Femur (tissue), 1 donor: ENCODE measurements at places on chromosomes 11 and 22.

- no peak for DNase-seq
Measured at GRCh38 chr11:34748036-34748435, 127.1 kb downstream of the EHF start.

DNA sequence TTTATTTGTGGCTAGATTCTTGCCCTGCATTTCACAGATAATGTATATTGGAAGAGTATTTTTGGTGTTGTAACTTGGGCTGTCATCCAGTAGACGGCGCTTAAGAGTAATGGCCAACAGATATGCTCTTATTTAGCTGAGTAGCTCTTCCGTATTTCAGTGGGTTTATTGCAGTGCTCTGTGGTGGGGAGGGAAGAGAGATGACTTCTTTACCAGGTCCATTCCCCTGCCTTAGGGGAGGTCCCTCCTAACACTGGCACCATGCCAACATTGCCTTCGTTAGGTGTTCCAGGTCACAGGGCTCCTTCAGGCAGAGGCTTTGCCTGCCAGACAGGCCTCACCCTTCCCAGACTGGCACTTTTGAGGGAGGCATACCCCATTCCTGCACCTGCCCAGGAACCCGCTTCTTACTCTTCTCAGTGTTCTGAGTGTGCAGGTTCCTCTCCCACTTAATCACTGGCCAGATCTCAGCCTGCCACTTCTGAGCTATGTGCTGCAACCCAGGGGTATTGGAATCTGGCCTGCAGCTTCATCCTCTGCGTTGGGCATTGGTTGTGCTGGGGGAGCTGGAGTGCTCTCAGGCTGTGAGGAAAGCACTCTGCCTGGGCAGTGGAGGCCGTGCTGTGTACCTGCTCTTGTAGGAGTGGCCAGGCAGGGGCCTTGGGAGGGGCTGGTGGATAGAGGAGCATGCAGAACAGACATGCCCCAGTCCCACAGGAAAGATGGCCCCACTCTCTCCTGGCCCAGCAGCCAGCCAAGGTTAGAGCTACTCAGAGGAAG, 29.4 kb upstream of the SLN start:
- DNase-seq = no peak

DNA sequence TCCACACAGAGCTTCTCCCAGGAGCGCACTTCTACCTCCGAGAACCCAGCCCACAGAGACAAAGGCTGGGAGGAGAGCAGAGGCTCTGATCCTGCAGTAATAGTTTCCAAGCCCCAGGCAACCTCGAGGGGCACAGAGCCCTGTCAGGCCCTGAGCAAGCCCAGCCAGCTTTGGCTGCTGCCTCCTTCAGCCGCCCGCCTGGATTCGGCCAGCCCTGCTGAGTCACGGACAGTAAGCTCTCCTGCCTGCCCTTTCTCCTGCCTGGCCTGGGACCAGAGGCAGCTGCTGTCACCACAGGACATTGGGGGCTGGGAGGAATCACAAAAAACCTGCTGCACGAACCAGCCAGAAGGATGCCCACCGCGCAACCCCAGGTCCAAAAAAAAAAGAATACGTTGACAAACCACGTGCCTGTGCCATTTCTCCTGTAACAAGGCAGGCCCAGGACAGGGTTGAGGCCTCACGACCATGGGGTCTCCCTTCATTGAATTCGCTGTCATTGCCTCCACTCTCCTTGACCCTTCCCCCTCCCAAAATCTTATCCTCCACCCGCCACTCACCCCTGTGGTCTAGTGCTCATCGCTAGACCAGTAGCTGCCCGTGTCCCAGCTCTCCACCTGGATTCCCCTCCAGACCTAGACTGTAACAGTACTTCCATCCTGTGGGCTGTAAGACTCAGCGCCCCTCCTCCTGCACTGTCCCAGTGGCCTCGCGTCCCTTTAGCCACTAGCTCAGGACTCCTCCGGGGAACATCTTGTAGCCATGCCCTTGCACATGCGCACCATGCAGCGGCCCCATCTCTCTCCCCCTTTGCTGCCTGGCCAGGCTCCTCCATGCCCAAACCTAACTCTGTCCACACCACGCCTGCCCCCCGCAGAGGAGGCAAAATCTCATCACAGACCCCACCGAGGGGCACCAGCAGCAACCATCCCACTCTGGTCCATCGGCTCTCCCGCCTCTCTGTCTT, 7.4 kb upstream of the SLC22A12 start:
- DNase-seq = no peak

DNA sequence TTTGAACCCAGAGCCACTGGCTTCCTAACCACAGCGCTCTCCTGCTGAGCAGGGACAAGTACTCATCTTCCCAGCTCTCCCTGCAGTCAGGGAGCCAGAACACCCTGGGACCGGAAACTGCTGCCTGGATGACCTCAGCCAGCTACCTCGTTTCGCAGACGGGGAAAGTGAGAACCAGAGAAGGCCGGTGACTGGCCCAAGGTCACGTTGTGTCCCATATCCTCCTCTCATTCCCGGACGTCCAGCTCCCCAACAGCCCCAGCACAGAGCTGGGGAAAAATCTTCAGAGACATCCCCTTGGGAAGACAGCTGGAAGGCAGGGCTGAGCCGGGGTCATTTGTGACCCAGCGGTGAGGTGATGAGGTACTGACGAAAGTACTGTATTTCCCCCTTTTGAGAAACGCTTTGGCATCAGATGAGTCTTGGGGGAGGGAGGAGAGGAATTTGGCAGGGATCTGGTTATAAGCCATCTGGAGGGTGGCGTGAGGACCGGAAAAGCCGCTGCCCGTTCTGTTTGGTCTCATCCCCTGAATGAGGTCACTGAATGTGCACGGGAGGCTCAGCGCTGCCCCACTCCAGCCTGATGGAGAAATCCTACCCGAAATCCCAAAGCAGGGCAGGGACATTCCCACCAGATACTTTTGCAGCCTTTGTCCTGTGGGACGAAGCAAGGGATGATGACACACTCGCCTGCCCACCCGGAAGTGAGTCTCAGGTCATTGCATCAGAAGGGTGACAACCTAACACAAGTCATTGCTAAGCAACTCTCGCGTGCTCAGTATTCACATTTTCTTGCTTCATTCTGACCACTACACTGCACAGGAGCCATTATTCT, 41.1 kb downstream of the LIF start:
- no peak for DNase-seq

DNA sequence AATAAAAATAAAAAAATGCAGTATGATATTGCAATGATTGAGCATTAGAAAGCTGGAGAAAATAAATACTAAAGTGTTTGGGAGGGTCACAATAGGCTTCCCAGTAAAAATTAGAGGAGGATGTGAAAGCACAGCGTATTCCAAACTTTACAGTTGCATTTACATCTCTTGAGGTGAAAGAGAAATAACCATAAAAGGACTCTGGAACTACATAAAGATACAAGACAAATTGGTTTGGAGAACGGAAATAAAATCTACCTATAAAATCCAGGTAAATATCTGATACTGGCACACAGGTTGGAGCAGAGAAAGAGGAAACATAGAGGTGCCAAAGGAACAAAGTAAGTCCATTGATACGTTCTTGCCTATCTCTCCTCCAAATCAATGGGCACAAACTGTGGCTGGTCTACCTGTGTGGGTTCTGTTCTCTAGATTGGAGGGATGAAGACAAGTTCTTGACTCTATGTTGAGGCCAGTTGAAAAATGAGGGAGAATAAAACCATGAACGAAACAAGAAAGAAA, at the start of gene MS4A12:
Gene MS4A12, plus strand, starts transcription at position 291 of the 522 bp plus-strand sequence. CDS start 4,541 bp downstream, outside the sequence.
- no peak for DNase-seq

DNA sequence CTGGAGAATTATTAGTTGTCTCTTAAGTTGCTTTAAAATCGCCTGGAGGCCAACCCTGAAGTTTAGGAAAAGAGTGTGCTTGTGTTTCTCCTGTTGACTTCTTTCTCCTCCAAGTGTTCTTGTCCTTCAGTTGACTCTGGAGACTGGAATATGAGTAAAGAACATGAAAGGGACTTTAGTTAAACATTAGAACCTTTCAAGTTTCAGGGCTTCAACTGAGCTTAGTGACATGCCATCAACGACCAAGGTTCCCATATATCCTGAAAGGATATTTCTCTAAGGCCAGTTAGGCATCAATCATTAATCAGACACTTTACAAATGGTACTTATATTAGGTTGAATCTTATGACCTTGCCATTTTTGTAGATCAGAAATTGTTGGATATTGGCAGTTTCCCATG, 70.0 kb downstream of the ZNRF3 start:
- no peak for DNase-seq

DNA sequence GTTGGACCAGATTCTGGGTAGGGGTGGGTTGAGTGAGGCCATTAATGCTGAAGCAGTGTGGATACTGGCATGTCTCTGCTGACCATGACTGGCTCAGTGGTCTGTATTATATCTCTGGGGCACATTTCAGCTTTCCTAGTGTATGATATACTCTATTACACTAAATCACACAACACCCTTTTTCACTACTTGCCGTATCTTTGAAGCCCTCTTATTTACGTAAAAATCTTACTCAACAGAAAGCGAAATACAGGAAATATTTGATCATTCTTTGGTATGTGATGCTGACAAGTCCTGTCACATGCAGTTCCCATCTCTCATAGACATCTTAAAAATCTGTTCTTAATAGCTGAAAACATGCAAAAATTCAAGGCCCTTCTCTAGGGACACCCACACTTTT, 40.3 kb downstream of the OR5B17 start:
- no peak for DNase-seq

GRCh38 chr11:104968856-104969776, 742 bp upstream of the CASP4 start:
- DNase-seq = peak; percentile 72

DNA sequence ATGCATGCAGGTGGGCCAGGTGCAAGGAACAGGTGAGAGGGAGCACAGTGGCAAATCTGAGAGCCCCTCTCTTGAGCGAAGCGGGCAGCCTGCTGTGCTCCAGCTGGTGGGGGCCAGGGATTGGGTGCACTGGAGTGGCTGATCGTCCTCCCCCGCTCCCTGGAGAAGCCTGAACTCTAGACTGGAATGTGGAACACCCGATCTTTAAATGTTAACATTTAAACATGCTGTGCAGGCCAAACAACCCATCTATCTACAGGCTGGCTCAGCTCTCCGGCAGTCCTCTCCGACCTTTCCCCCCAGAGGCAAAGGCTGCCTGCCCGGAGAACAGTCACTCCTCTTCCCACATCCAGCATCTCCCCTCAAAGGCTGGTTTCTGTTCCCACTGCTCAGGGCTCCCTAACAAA, 5.1 kb downstream of the MRGPRF start:
- DNase-seq = no peak

DNA sequence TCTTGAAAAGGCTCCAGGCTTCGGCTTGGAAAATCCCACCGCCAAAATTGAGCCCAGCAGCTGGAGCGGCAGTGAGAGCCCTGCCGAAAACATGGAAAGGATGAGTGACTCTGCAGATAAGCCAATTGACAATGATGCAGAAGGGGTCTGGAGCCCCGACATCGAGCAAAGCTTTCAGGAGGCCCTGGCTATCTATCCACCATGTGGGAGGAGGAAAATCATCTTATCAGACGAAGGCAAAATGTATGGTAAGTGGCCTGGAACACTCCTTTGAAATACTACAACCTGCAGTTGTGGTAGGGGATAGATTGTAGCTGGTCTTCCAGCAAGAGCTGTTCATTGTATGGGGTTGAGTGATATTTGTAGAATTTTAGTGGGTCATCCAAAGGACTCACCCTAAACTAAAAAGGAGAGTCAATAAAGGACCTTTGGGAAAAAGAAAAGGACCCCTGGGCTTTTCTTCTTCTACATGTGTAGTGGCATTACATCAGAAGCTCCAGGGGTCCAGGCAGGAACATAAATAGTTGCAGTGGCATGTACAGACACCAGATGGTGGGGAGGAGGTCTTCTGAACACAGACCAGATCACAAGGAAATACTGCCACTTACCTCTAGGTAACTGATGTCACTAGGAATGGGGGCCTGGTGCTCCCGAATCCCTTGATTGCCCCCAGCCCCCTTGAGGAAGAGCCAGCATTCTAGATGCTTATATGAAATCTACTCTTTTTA, 90.1 kb downstream of the TEAD1 start:
- no peak for DNase-seq

DNA sequence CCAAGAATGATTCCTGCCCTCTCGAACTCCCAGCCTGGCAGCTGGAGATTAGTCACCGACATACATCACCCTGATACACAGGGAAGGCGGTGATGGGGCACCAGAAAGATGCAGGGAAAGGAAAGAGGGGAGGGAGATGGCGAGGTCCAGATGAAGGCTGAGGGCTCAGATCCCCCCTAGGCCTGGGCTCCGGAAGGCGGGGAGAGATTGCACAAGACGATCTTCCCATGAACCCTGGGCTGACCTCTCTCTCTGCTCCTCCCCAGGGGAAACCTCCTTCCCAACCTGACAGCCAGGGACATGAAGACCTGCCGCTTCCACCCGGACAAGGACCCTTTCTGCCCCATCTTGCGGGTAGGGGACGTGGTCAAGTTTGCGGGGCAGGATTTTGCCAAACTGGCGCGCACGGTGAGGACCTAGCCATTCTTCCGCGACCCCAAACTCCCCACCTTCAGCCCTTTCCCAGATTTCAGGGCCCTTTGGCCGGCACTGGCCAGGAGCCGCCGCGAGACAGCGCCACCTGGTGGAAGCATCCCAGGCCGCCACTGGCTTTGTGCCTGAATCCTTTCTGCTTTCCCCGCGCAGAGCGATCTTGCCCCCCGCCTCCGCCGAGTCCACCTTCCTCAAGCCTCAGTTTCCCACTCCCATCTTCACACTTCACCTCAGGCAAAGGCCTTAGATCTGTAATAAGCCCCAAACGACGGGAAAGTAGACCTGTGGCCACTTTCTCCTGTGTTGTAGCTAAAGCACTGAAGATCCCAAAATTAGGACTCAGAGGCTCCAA, 11.5 kb downstream of the P2RX3 start:
- DNase-seq = peak; percentile 76

DNA sequence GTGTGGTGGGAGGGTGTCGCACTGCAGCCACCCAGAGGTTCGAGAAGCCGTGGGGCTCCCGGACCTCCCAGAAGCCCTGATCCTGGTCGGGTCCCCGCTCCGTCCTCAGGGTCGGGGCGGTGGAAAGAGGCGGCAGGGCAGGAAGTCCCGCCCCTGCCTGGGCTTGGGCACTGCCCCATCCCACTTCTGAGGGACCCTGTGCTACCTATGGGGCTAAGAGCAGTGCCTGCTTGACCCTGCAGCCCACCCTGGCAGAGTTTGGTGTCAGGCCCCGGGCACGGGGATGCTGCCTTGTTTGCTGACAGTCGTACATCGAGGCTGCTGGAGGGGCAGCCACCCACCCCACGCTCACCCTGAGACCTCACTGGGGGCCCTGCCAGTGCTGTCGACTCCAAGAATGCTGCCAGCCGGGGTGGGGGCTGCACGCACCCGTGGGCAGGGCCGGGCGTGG, 19.4 kb downstream of the RNH1 start:
- DNase-seq = peak; percentile 15
